ENCODE measurements at places on chromosomes 3 and 15. TPM values are rescaled to one million over a fixed set of nuclear protein-coding genes. Genes with fewer than 3 reads are reported as not detected.

MYLK gene
- 188 TPM for total RNA-seq

CATSPER2 gene
- 10.2 TPM for total RNA-seq

KBTBD8 gene
- 1.6 TPM for total RNA-seq

SLC27A2 gene
- total RNA-seq, result 0.96 TPM

- H3K27ac ChIP-seq, result no peak overlapping the region
- peaks cover 5% of the 10 kb centered on the region for H3K27me3 ChIP-seq
- H3K4me1 ChIP-seq, result peaks cover 4% of the 10 kb centered on the region
- DNase-seq, result no peak
Observed at GRCh38 chr15:76056931-76057330, 2.9 kb upstream of the TMEM266 start.

DNA sequence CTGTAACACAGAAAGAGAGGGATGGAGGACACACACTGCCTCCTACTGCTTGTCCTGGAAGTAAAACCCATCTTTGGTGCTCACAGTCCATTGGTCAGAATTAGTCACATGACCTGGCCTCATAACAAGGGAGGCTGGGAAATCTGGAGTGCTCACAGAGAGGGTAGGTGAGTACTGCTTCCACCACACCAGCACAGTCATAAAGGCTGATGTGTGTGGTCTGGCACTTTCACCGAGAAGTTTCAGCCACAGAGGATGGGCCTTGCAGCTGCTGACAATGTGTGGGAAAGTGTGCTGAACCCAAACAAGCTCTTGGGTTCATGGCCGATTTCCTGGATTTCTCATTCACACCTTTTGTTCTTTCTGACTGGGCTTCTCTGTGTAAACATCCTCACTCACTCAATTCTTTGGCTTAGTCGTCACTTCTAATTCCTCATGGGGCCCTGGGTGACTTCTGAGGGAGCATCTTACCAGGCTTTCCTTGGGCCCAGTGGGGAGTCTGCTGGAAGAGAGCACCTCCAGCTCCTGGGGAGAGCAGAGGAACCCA is 100.7 kb downstream of the ASB7 start:
- DNase-seq, result peak; percentile 7
- no peak overlapping the region for H3K4me3 ChIP-seq
- H3K27me3 ChIP-seq, result no peaks in the 10 kb centered on the region
- H3K36me3 ChIP-seq, result no peaks in the 10 kb centered on the region
- no peak overlapping the region for H3K27ac ChIP-seq

GRCh38 chr3:78729946-78730345 is 1037.9 kb downstream of the ROBO1 start:
- H3K27me3 ChIP-seq, result no peaks in the 10 kb centered on the region
- H3K27ac ChIP-seq, result no peak overlapping the region
- H3K36me3 ChIP-seq, result no peaks in the 10 kb centered on the region
- no peak overlapping the region for H3K4me3 ChIP-seq
- DNase-seq, result no peak
- H3K4me1 ChIP-seq, result no peaks in the 10 kb centered on the region

DNA sequence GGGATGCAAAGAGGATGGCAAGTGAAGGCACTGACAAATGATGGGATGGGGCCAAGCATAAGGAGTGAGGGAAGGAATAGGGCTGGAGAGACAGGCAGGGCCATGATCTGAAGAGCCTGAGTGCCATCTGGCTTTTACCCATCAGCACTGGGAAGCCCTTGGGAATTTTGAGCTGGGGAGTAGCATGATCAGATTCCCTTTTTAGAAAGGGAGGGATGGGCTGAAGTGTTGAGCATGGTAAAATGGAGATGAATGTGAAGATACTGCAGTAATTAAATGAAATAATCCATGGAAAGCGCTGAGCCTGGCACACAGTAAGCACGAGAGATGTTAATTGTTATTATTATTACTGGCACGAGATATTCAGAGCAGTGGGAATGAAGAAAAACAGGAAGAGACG is 9.9 kb downstream of the RBP1 start:
- H3K27ac ChIP-seq, result no peak overlapping the region
- H3K36me3 ChIP-seq, result no peaks in the 10 kb centered on the region
- no peak for DNase-seq
- H3K27me3 ChIP-seq, result no peaks in the 10 kb centered on the region
- no peak overlapping the region for H3K4me3 ChIP-seq

- no peak for DNase-seq
- no peaks in the 10 kb centered on the region for H3K4me1 ChIP-seq
- H3K36me3 ChIP-seq, result no peaks in the 10 kb centered on the region
- no peaks in the 10 kb centered on the region for H3K27me3 ChIP-seq
- H3K27ac ChIP-seq, result no peak overlapping the region
- H3K4me3 ChIP-seq, result no peak overlapping the region
Observed at GRCh38 chr15:68551296-68551635, 27.5 kb upstream of the CORO2B start.

- no peak for DNase-seq
- H3K36me3 ChIP-seq, result no peaks in the 10 kb centered on the region
- no peaks in the 10 kb centered on the region for H3K4me1 ChIP-seq
- H3K27me3 ChIP-seq, result no peaks in the 10 kb centered on the region
- H3K27ac ChIP-seq, result no peak overlapping the region
Observed at GRCh38 chr3:46438831-46439230, 25.9 kb downstream of the LTF start.

DNA sequence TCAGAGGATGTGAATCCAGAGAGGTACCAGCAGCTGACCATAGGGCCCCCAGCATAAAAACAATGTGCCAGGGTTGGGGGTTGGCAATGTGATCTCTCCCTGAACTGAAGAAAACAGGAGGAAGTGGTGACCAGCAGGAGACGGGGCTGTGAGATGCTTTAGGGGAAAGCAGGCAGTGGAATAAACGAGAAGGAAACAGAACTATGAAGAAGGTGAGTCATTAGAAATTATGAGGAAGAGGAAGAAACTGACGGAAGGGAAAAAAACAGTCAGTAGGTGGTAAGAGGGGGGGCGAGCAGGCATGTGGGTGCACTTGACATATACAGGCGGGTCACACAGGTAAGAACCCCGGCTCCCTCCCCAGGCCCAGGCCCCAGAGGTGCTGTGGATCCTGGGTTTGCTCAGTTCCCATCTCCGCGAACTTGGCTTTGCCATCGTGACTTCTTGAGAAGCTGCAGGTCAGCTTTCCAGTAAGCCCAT is 42.2 kb upstream of the B3GNT5 start:
- no peak overlapping the region for H3K27ac ChIP-seq
- no peak for DNase-seq
- no peaks in the 10 kb centered on the region for H3K4me1 ChIP-seq
- H3K4me3 ChIP-seq, result no peak overlapping the region
